Esophagus (tissue), 2 donors: ENCODE measurements at places on chromosomes 4 and X. TPM values are rescaled to one million over a fixed set of nuclear protein-coding genes. Genes with fewer than 3 reads are reported as not detected.

The RAB28 gene
- polyA plus RNA-seq: 5.8 TPM

The GLUD2 gene
- 0.06 TPM for polyA plus RNA-seq

The S100P gene
- polyA plus RNA-seq: 60.0 TPM

The SPATA4 gene
- 0.06 TPM for polyA plus RNA-seq

The HMGB3 gene
- polyA plus RNA-seq: 14.9 TPM

The KIF4A gene
- 3.5 TPM for polyA plus RNA-seq

The EXOC1L gene
- polyA plus RNA-seq: not detected

The MAGEE1 gene
- 0.63 TPM for polyA plus RNA-seq

The SPINK2 gene
- polyA plus RNA-seq: 0.32 TPM

The FRAS1 gene
- 1.6 TPM for polyA plus RNA-seq

The AREG gene
- 17.4 TPM for polyA plus RNA-seq

The FSTL5 gene
- not detected for polyA plus RNA-seq

The NEIL3 gene
- polyA plus RNA-seq: 1.0 TPM

The SORCS2 gene
- polyA plus RNA-seq: 1.1 TPM

The EVC gene
- polyA plus RNA-seq: 2.0 TPM

The ACTRT1 gene
- polyA plus RNA-seq: not detected

The PHKA1 gene
- 2.8 TPM for polyA plus RNA-seq

The ARMCX2 gene
- polyA plus RNA-seq: 5.9 TPM

The MAGEC1 gene
- not detected for polyA plus RNA-seq

The MYL5 gene
- polyA plus RNA-seq: 17.9 TPM

The DDX60 gene
- polyA plus RNA-seq: 0.90 TPM
